Activated CD8-positive, alpha-beta memory T cell treated with anti-CD3 and anti-CD28 coated beads for 4 hours (primary cell): ENCODE measurements at places on chromosomes 1 and 21.

DNA sequence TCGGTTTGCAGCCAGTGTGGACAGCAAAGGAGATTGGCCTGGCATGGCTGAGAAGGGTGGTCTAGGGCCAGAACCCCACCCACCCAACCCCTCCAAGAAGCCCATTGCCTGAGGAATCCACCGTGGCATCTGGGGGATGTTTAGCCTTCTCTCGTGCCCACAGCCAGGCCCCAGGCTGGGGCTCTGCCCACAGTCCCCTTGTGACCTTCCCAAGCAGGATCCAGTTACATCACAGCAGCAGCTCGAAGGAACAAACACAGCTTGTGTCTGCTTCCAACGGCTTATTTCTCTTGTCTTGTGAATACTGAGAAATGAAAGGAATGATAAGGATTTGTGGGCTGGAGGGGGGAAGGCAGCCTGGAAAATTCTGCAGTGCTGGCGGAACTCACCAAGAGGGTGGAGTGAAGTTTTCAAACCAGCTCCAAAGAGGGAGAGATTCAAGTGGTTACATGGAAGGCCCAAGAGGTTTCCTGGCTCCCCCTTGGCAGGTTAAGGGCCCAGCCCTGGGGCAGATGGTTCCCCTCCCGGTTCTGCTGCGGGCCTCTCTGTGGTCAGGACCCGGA lies 61.6 kb downstream of the DHRS3 start:
- DNase-seq = no peak

- DNase-seq = no peak
Measured at GRCh38 chr21:38788275-38788905, 17.3 kb upstream of the ETS2 start.

DNA sequence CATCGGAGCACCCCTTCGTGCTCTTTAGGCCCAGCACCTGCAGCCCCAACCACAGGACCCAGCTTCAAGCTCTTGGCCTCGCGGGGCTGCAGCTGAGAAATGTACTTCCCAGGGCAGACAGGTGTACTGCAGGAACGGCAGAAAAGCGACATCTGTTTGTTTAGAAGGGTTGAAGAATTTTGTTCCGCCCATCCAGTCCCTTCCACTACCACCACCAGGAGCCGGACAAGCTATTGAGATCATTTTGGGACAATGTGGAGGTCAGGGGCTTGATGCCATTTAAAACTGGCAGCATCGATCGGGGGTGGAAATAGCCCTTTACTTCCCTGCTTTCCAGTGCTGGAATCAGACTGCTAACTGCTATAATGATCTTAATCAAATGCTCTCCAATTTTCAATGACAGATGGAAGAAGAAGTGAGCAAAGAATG lies 1.7 kb downstream of the SERTAD4 start:
- DNase-seq = no peak

DNA sequence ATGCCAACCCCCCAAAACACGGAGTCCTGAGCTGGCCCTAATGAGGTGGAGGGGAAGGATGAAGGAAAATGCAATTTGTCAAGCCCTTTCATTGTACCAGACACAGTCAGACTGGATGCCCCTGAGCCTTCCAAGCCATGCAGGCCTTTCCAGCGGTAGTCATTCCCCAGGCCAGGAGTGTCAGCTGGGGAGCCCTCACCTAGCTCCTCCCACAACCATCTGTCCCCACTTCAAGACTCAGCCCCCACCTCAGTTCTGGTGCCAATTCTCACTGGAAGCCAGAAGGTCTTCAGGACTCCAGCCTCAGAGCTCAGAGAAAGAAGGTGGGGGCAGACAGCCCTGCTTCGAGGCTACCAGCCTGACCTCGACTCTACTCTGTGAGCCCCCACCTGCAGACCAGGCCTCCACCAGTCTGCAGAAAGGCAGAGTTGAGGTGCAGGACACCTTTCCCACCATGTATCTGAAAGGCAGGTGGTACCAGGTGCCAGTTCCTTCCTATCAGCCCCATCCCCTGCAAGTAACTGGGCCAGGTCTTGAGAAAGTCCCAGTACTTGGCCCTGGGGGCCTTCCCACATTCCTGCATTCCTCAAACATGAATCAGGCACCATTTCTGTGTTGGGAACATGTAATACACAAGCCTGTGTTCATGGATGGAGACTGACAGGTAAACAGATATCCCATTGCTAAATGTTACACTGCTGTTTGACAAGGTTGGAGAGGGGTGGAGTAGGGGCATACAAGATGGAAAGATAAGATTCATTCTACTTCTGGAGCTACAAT lies 180.6 kb upstream of the EDN2 start:
- DNase-seq = no peak

DNA sequence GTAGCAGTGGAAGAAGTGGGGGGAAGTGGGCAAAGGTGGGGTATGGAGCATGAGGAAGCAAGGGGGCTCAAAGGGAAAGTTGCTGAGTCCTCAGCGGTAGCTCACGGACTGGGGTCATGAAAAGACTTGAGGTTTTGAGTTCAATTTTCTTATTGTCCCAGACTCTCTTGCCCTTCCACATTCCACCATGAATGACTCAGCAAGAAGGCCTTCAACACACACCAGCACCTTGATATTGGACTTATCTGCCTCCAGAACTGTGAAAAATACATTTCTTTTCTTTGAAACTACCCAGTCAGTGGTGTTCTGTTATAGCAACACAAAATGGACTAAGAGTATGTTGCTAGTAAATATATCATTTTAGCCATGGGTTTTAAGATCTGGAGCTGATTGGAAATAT lies 17.3 kb upstream of the RHBDL2 start:
- no peak for DNase-seq

- DNase-seq = no peak
Measured at GRCh38 chr1:36855699-36856494, 178.4 kb downstream of the GRIK3 start.

DNA sequence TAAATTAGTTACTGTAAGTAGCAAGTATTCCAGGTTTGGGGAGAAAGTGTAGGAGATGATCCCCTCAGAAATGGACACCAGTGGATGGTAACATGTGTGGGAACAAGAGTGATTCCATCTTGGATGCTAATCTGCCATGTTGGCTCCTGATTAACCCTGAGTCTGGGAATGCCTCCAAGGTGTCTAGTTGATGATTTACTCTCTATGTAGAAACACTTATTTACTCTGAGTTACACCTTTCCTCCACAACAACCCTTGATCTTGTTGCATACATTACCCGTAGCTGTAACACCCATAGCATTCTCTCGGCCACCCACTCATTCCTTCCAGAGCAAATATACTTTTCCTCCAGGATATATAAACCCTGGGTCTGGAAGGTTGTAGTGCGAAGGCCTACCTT lies 315.9 kb upstream of the GREM2 start:
- no peak for DNase-seq

- DNase-seq = no peak
Measured at GRCh38 chr1:23019863-23020625, 776 bp downstream of the KDM1A start.

GRCh38 chr1:101388904-101389546 lies 152.2 kb downstream of the S1PR1 start:
- DNase-seq = no peak

- DNase-seq = no peak
Measured at GRCh38 chr1:9670085-9670484, 18.6 kb downstream of the PIK3CD start.
